ENCODE measurements at places on chromosomes 7 and 10.

DNA sequence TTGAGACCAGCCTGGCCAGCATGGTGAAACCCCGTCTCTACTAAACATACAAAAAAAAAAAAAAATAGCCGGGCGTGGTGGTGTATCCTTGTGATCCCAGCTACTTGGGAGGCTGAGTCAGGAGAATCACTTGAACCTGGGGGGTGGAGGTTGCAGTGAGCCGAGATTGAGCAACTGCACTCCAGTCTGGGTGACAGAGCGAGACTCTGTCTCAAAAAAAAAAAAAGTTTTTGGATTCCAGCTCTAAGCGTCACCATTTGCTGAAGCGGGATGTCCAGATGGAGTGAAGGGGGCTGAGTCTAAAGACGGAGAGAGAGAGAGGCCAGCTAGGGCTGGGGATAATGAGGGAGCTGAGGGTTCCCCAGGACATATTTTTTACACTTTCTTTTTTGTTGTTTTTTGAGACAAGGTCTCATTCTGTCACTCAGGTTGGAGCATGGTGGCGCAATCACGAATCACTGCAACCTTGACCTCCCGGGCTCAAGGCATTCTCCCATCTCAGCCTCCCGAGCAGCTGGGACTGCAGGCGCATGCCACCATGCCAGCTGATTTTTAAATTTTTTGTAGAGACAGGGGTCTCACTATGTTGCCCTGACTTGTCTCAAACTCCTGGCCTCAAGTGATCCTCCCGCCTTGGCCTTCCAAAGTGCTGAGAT is 9.4 kb upstream of the HK1 start:
- no peak for DNase-seq

- DNase-seq: no peak
These were observed 310.4 kb upstream of the IMMP2L start for GRCh38 chr7:111872450-111873325.

DNA sequence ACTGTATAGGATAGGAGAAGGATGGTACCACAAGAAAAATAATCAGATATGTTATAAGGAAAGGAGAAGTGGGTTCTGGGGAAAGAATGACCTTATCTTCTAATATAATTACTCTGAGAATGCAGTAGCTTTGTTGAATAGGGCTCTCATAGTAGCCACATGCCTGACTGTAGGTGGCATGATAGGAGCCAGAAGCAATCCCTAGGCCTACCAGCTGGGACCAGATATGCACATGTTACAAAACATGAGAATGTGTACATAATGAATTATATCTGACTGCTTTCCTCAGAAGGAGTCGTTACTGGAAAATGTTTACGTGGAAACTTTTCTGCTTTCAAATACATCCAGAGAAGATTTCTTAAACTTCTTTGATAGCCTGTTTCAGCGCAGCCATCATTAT is 53.2 kb upstream of the FAM3C start:
- DNase-seq: no peak

DNA sequence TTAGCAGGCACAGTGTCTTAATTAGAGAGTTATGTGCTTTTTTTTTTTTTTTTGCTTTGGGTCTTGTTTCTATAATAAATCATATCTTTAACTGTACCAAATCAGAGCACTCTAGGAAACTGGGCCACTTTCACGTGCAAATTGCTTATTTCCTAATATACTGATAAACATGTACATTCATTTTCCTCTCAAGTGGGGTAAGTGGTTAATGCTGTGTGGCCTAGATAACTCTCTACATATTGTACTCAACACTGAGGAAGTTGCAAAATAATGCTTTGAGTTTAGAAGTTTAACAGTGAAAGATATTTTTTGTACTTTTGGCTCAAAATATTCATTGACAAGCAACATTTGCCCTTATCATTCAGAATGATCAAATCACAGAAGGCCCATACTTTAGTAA is 115.9 kb upstream of the IFRD1 start:
- no peak for DNase-seq

DNA sequence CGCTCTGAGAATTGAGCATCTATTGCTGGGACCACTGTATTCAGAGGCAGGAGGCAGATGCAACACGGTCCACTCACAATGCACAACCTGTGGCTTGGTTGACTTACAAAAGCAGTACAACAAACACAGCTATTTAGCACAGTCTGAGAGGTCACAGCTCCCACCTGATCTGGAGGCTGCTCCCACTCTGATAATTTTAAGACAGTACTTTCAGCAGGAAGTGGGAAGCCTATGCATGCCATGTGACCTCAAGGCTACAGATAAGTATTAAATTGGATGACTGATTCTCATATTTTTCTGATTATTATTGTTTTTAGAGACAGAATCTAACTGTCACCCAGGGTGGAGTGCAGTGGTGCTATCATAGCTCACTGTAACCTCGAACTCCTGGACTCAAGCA is 659.3 kb downstream of the PARD3 start:
- no peak for DNase-seq

DNA sequence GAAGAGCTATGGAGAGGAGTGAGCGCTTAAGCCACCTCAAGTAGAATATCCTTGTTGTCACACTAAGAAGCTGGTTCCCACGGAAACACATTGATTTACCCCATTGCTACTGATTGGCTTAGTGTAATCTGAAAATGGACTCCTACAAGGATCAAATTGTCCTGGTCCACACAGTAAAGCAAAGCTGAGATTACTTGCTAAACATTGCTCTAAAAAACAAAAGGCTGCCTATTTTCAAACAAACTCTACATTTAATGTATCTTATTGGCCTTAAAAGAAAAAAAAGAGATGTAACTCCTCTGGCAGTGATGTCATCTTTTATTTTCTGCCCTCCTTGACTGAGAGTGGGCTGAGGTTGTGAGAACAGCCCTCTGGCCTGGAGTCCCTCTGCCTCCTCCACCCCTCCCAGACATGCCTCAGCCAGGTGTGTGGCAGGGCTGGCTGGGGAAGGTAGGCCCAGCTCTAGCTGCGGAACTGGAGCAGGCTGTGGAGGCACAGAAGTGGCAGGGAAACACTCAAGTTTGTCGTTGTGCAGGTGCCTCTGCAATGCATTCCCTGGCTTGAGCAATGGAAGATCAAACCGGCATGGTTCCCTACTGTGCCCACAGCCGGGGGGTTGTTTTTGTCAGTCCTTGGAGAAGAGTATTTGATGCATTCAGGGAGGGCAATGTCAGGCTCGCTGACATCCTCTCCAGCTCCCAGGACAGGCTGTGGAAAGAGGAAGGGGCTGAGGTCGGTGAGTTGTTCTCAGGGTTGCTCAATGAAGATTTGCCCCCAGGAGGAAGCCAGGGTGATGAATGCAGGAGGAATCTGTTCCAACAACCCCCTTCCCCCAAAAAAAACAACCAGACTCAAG is 9.1 kb downstream of the KLF6 start:
- DNase-seq: no peak

- DNase-seq: no peak
These were observed 385.7 kb downstream of the PHTF2 start for GRCh38 chr7:78184299-78184698.

DNA sequence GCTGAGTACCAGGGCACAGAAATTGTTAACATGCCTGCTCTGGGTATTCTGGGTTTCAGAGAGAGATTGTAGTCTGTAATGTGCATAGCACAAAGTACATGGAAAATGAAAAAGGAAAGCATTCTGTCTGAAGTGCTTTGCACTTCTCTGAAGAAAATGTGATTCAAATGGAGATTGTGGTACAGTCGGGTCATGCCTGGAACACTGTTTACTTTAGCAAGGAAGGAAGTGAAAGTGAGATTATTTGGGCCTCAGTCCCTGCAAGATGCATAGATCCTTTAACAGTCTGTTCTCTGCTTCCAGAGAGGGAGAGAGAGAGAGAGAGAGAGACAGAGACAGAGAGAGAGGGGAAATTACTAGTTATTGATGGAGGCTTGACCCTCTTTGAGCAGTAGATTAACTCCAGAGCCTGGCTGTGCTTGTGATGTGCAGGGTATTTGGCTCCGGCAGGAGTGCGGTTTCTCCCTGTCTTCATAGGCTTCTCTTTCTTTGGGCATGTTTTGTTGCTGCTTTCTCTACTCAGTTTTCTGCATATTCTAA is 5.4 kb downstream of the VWC2 start:
- no peak for DNase-seq

DNA sequence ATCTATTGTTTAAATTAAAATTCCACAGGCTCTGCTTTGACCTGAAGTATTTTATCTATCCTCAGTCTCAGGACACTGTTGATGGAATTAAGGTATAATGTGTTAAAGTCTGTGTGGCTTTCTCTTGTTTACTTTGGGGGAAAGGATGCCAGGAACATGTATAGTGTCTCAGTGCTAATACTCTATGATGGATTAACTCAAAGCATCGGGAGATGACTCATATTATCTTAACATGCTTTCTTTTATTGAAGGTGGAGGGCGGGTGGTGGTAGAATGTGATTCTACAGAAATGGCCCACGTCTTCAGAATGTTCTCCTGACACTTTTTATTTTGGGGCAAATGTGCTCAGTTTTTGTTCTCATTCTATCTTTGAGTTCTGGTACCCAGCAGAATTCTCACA is 189.0 kb downstream of the ANKRD30A start:
- DNase-seq: no peak

GRCh38 chr10:119370972-119371703 is 163.8 kb downstream of the GRK5 start:
- no peak for DNase-seq

GRCh38 chr10:61257956-61258496 is 195.2 kb downstream of the TMEM26 start:
- DNase-seq: no peak

DNA sequence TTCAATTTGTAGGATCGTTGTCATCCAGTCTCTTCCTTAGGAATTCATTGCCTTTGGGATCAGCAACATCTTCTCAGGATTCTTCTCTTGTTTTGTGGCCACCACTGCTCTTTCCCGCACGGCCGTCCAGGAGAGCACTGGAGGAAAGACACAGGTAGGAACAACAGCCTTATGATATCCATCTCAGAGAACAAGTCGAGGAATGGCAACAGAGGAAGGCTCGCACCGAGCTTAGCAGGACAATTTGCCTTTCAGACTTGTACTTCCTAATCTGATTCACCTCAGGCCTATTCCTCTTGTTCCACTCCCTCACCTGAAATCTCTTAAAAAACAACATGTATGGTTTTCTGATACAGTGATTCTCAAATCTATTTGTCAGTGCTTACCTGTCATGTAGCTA is 29.5 kb downstream of the SLC26A4 start:
- DNase-seq: no peak

- no peak for DNase-seq
These were observed 187.1 kb downstream of the DNAJB6 start for GRCh38 chr7:157523766-157524421.

DNA sequence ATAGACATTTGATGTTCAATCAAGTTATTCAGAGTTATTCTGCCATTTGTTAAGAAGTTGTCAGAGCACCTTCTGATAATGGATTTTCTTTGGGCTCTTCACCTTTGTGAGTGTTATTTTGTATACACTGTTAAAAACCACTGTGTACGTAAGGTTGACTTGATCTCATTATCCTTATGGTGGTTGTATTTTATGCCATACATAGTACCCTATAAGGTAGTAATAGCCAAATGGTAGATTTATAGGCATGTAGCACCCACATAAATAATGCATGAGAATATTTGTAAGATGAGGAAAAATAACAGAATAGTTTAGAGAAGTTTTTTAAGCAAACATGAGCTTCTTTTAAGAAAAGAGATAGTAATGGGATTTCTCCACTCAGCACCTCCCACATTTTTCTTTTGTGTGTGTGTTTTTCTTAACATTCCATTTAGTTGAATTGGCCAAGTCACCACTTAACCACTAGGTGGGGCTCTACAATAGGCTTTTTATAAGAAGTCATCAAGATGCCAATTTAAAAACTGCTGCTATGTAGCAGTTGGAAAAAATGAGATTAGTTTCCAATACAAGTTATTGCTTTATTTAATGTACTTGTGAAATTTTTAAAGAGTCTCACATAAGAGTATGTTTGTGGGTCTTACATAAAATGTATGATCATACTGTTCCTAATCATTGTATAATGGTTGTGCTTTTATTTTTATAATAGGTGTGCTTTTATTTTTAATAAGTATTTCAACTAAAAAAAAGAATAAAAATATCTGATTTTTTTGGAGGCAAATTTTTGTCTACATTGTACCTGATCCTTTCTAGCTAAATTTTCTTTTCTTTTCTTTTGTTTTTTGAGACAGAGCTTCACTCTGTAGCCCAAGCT is 41.1 kb upstream of the STMP1 start:
- peak; percentile 43 for DNase-seq

- DNase-seq: no peak
These were observed 333.8 kb downstream of the GALNT17 start for GRCh38 chr7:71465741-71466189.

DNA sequence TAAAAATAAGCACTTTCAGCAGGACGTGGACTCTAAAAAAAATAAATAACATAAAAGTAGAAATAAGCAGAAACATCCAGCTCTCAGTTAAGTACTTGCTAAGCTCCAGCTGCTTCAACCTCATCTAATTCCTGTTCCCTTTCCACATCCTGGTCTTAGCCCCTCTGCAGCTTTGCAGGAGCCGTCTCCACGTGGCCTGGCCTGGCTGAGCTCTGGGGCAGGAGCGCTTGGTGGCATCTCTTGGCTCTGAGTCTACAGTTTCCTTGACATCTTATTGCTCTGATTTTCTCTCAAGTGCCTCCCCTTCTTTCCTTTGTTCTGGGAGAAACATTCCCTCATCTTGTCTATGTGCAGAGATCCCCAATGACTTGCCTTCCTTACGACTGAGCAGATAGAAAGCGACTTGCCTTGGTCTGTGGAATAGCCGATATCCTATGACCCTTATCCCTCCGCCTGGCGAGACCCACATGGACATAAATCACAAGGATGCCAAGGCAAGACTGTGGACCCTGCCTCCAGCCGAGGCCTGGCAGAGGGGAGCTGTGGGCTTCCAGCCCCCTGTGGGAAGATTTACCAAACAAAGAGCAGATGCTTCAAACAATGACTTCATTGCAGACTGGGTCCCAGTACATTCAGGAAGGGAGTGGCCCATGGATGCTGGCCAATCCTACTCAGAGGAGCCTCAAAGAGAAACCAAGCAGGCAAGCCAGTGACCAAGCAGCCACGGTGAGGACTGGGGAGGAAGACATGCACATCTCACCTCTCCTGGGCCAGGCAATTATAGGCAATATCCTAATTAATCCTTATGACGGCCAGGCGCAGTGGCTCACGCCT is 61.9 kb downstream of the SPOCK2 start:
- no peak for DNase-seq

GRCh38 chr10:58514111-58514770 is 1.6 kb downstream of the BICC1 start:
- no peak for DNase-seq
